AML-193 (cell line): ENCODE measurements at places on chromosomes 12 and 14.

- peak; percentile 8 for DNase-seq
Measured at GRCh38 chr14:94548999-94549985, 11.9 kb upstream of the SERPINA4 start.

DNA sequence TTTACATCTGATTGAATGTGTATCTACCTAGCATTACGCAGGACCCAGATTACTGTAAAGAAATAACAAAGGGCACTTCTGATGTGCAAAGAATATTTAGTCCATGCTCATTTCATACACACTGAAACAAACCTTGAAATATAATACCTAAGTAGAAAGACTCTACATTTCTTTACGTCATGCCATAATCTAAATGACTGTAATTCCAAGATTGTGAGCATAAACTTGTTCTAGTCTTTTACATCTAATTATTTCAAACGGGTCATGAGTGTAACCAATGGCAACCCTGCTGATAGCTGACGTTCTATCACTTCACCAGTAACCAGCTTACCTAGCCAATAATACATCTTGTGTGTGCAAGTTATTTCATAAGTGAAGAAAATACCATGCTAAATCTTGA is 433.8 kb downstream of the PRKD1 start:
- no peak for DNase-seq

- no peak for DNase-seq
Measured at GRCh38 chr14:32587461-32587860, 258.4 kb downstream of the AKAP6 start.

DNA sequence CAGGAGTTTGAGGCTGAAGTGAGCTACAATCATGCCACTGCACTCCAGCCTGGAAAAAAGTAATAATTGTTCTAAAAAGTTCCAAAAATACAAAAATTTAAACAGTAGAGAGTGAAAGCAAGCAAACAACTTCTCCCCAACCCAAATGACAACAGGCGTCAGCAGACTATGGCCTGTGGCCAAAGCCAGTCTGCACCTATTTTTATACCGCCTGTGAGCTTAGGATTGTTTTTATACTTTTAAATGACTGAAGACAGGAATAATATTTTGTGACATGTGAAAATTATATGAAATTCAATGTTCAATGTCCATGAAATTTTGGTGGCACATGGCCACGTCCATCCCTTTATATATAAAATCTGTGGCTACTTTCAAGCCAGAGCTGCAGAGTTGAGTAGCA is 48.2 kb upstream of the TMCC3 start:
- DNase-seq = no peak

- DNase-seq = no peak
Measured at GRCh38 chr14:50012644-50013043, 103.7 kb downstream of the VCPKMT start.

DNA sequence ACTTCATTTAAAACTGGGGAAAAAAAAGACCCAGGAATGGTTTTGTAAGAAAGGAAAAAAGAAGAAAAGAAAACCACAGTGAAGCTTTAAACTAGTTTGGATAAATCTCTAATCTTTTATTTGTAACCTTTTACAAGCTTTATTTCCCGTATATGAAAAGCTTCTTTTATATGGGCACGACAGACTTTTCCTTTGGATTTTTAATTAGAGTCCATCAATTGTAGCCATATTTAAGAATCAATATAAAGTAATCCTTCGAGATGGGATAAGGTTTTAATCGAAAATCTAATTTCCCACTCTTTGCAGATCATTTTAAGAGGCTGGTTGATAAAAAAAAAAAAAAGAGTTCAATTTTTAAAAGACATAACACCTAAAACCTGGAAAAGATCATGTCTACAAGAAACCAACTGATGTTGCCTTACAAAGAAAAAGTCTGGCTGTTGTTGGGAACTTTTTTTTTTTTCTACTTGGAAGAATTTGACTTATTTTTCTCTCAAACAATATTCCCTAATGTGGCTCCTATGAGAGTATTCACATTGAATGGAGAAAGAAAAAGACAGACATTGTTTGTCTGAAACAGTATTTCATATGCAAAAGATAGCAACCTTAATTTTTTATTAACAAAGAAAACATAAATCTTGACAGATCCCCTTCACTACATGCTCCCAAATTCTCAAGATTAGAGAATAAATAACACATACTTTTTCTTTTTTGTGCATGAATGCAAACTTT is 4.9 kb upstream of the OTX2 start:
- no peak for DNase-seq

DNA sequence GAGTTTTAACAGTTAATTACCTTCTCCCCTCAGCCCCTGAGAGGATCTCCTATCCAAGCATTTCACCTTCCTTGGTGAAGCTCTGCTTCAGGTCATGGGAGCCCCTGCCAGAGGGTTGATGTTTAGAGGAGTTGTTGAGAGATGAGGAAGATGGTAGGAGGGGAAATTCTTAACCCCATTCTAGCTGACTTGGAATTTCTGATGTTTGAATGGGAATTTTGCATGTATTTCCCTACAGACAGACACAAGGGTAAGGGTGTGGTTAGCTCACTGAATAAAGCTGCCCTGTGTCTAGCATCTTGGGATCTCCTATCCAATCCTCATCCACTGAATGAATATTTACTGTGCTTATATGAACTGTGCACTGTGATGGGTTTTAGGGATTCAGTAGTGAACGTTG is 7.1 kb upstream of the BHLHE41 start:
- DNase-seq = no peak

GRCh38 chr14:21990116-21990515 is 316.5 kb upstream of the OR4E1 start:
- peak; percentile 18 for DNase-seq

DNA sequence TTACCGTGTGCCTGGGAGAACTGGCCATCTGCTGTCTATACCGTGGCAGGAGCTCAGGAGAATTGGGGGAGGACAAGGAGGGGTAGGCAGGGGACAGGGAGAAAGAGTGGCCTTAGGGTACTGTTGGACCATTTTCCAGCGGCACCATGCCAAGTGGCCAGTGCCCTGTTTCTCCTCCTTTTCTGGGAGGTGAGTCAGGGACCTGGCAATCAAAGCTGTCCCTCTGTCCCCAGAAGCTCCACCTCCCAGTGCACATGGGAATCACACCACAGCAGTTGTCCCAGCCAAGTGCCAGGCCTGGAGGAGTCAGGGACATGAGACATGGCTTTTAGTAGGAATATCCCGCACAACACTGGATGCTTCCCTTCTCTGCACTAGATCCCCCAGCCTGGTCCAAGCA is 118.0 kb downstream of the GCH1 start:
- no peak for DNase-seq

DNA sequence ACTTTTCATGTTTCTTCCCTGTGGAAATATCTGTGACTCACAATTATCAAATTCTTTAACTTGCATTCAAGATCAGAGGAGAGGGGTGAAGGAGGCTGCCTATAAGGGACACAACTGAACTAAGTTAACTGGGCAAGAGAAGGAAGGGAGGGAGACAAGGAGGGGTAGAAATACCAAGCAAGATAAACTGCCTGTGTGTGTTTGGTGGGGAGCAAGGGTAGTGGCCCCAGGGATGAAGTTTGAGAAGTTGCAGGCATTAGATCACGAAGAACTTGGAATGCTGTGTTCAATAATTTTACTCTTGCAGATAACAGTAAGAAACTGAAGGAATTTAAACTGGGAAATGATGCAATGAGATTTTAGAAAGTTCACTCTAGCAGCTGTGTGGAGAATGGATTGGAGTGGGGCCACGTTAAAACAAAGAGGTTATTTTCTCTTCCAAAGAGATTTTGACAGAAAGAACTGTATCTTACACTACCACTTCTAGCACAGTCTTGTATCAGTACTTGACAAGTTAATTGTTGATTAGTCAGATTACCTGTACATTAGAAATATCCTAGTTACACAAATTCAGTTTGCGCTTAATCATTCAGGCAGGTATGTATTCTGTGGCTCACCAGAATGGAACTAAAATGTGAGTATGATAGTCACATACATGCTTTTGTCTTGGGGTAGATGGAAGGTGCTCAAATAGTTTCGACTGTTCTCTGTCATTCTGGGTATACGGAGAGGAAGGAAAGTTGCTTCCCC is 7.4 kb downstream of the PKP2 start:
- DNase-seq = no peak

GRCh38 chr12:1217191-1217949 is 226.3 kb downstream of the ERC1 start:
- no peak for DNase-seq

DNA sequence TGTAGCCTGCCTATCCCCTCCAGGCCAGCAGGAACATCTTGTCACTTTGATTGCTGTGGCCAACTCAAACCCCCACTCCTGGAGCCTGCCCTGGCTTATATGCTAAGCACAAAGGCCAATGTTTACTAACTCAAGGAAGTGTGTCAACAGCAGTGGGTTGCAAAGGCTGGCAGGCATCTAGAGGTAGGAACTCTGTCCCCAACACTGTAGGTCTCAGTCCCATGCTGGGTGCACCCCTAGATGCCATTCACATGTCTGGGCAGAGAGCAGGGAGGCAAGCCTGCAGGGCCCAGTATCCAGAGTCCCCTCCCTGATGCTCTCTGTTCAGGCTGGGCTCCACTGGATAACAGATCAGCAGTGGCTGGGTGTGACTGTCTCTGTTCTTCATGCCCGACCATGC is 1.6 kb upstream of the HPD start:
- no peak for DNase-seq

DNA sequence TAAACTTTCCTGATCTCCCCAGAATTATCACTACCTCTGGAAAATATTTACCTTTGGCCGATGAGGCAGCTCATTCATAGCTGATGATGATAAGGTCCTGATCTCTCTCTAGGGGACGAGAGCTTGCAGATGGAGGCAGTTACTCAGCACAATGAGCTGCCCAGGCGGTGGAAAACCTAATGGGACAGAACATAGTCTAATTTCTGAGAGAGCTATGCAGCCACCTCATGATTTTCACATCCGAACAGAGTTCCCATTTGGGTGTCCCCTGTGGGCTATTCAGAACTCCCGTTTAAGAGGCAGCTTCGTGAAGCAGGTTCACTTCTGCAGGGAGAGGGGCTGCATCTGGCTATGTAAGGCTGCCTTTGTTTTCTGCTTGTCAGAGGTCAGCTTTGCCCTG is 724.6 kb upstream of the TMEM132C start:
- DNase-seq = no peak

GRCh38 chr12:95096852-95097251 is 23.4 kb upstream of the NR2C1 start:
- DNase-seq = no peak

- no peak for DNase-seq
Measured at GRCh38 chr14:106585692-106586091, 1059.3 kb downstream of the TMEM121 start.

DNA sequence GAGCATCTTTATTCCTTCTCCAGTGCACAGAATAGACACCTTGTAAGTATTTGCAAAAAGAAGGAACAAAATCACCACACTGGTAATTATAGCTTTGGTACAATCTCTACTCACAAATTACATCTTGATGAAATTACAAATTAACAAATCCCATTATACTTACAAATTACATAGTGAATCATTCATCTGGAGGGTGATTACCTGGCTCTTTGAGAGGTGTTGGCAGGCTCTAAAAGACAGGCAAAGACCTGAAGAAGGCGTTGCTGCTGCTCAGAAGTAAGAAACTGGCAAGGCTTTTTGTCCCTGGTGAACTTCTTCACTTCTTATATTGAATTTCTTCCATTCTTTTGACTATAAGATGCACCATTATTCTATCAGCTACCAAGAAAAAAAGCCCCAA is 21.7 kb upstream of the LMNTD1 start:
- no peak for DNase-seq

DNA sequence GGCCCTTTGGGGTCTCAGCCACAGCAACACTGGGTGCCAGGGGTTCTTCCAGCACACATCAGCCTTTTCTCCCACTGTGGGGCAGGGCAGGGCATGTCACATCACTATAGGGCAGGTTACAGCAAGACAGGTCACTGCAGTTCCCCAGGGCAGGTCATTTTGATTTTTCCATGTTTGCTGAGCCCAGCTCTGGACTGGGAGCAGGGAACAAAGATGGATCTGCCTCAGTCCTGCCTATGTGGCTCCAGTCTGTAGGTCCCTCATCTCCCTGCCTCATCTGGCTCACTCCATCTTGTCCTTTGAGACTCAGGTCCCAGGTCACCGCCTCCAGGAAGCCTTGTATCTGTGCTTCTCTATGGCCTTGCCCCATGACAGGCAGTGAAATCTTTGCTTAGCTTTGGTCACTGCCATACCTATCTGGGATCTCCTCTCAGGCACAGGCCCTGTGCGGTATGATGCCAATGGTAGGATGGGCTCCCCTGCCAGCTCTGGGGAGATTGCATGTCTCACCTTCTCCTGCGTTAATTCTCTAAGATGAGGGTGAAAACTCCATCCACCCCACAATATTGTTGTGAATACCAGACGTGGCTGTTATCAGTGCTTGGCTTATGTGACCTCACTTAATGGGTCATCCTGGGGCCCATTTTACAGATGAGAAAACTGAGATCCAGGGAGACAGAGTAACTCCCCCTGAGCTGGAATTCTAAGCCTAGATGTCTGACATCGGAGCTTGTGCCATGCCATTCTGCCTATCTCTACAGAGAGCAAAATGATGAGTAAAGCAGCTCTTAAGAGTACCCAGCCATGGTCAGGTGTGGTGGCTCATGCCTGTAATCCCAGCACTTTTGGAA is 1.5 kb downstream of the SERPINA6 start:
- DNase-seq = no peak

DNA sequence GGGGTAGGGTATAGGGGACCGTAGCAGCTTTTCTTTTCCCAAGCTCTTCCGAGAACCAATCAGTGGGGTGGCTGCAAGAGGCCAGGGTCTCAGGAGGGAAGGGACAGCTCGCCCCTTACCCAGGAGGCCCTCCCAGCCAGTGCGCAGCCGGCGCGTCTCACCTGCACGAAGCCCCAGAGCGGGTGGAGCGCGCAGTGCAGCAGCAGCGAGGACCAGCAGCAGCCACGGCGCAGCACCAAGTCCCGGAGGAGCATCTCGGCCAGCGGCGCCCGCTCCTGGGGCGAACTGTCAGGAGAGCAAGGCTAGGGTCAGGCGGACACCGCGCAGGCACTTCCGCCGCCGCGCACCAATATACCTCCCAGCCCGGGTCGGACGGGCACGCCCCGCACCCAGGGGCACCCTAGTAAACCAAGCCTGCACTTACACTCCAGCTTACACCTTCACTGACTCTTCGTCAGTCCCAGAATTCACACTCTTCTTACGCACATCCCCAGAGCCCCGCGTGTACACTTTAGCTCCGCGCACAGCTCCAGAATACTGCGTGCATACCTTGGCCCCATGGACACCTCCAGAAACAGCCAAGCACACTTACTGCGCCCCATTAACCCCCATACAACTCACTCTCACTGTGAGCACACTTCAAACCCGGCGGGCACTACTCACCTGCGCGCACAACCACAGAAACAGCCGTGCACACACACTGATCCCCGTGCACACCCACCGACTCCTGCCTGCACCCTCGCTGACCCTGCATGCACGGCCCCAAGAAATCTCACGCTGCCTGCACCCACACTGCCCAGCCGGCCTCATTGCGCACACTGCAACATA is 606 bp downstream of the PRIMA1 start:
- DNase-seq = no peak

DNA sequence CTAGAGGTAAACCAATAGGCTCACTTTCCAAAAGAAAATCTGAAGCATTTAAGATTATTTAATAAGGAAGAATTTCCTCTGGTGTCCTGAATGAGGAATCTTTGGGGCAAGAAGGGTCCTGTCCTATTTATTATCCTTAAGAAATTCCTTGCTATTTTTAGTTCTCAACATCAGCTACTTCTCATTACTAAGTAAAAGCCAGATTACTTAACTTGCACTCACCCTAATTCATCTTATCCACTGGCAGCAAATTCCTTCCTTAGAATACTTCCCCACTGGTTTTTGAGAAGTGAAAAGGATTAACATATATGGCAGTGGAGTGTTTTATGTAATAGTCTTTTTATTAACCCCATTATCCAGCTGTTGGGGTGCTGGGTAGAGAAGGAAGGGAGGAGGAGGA is 767.7 kb downstream of the DIO2 start:
- DNase-seq = no peak

- DNase-seq = no peak
Measured at GRCh38 chr12:89134213-89134770, 218.0 kb downstream of the DUSP6 start.
